ENCODE measurements at places on chromosomes 7 and 10.

DNA sequence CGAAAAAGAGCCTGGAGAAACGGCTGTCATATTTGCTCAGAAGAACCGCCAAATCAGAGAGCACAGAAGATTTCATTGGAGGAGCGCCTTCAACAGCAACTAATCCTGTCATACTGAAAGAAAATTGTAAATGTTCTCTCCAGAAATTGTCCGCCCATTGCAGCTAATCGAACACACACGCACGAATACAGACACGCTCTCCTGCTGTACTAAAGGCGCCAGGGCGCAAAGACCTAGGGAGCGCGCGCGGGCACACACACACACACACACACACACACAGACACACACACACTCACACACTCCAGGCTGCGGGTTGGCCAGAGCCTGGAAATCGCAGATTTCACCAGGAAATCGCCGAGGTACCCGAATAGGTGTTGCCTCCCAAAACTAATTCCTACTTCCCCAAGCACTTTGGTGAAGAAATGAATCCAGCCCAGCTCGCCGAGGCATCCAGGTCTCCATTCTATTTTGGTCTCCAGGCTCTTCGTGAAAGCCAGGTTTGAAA, at the start of gene CHRM2:
TSS of gene CHRM2 (plus strand) at position 157 of the 505 bp plus-strand sequence. CDS start 146,214 bp downstream, outside the sequence.
- DNase-seq = peak; percentile 17

DNA sequence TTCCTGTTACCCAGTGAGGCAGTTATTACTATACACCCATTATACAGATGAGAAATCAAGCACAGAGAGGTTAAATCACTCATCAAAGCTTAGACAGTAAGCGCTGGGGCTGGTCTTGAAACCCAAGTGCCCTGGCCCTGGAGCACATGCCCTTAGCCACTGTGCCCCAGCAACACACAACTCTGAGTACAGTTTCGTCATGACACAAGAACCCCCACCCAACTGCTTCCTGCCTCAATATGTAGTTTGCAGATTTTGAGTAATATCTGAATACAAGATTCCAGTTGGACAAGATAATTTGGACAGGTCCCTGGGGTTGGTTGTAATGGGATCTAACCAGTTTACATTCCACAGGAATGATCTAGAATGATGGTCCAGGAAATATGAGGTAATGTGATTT, 62.8 kb downstream of the SH3PXD2A start:
- DNase-seq = no peak

DNA sequence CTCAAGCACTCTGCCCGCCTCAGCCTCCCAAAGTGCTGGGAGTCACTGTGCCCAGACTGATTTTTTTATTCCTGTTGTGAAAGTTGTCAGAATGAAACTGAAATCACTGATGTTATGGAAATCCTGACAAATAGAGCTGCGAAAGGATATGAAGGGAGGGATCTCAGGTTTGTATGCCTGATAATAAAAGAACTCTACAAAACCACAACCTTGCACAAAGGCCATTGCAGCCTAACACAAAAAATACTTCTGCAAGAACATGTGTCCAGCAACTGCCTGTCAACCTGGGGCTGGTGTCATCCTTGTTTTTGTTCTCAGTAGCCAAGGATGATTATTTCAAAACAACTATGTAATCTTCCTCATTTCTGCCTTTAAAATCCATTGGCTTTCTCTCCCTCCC, 126.1 kb downstream of the NEBL start:
- DNase-seq = no peak

GRCh38 chr7:116089293-116089692, 58.7 kb upstream of the TFEC start:
- DNase-seq = no peak

- no peak for DNase-seq
These were observed 8.7 kb downstream of the SMC3 start for GRCh38 chr10:110576220-110576619.

DNA sequence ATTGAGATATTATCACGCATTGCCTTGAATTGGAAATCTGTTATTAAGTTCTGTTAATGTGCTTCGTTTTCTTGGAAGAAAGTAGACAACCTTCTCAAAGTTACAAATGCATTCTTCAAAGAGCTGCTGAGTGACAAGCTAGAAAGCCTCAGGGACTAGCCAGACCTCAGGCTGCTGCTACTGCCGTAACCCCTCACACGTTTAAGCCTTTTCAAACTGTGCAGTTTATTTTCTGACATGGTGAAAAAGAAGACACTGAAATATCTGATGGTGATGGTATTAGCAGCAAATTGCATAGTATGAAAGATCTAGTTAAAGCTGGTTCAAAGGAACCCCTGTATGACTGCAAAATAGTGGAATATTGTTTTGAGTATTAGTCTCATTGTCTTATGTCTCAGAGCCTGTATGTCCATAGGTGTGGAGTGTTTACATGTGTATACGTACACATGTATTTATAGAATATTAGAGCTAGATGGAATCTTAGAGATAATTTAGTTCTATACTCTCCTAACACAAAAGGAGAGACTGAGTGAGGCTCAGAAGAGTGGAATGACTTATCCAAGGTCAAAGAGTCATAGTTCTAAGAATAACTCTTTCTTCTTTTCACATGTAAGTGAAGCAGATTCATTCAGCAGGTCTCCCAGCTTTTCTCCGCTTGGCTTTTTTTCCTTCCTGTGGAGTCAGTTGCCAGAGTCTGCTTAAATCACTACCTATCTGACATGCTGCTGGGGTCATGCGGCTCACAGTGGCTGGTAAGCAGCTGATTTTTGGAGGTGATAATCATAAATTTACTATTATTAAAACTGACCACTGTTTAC, 431.9 kb downstream of the PLXDC2 start:
- DNase-seq = no peak

GRCh38 chr10:78473006-78473405, 439.3 kb downstream of the RPS24 start:
- DNase-seq = no peak

DNA sequence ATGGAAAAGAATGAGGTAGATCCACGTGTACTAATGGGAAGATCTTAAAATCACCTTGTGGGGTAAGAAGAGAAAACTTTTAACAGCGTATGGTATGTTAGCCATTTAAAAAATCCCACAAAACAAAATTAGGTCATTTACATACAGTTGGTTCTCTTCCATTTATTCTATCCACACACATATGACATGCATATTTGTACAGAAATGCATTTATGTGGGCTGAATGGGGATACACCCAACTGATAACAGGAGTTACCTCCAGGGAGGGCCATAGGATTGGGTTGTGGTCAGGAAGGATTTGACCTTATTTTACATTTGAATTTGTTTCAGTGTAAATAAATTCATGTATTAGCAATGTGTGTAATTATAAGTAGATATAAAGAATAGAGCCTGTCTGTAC, 71.5 kb downstream of the MCMBP start:
- no peak for DNase-seq

DNA sequence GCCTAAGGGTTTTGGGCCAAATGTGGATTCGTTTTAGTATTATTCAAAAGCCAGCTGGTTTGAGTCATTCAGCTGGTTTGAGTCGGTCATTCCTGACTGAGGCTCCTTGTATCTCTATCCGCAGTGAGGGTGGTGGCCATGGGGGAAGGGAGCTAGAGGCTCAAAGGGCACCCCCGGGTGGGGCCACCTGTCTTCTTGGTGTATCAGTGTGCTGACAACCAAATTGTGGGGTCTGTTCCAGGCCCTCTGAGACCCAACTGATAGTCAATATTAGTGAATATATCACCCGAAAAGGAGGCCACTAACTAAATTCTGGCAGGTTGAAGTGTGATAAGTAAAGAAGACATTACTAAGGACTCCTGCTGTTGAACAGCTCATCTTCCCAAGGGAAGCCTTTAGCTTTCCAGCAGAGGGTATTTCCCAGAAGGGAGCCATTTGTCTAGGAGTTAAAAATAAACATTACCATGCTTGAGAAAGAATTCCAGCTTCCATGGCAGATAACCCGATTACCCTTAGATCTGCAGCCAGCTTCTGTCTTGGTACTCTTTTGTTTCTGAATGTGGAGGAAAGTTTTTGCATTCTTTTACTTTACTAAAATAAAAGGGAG, 29.9 kb upstream of the DDX50 start:
- no peak for DNase-seq

- DNase-seq = no peak
These were observed 852.3 kb upstream of the CELF2 start for GRCh38 chr10:10165415-10165814.

- DNase-seq = no peak
These were observed 70.2 kb upstream of the PDSS1 start for GRCh38 chr10:26627324-26627723.

DNA sequence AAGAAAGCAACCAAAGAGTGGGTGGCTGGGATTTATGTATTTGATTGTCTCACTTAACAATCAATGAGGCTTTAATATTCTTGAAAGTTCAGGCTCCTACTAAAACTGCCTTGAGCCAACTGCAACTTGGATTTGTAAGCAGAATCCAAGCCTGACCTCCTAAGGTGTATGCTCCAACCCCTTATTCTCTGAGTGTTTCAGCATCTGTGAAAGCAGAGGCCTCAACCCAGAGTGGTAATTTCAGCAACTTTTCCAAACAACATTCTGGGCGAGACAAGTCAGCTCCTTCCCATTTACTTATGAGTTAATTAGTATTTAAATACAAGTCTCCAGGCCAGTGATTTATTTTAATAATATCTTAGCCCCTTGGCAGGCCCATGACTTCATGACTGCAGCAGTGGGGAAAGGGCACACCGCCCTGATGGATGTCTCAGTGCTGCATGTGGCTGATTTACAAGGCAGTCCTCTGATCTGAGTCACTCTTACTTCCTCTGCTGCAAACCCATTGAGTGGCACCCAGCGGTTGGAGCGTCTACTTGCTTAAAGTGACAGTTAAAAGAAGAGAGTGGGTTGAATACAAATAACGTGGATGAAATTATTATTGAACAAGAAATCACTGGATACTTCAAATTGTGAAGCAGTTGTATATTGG, 209.1 kb downstream of the TRIL start:
- DNase-seq = peak; percentile 43

DNA sequence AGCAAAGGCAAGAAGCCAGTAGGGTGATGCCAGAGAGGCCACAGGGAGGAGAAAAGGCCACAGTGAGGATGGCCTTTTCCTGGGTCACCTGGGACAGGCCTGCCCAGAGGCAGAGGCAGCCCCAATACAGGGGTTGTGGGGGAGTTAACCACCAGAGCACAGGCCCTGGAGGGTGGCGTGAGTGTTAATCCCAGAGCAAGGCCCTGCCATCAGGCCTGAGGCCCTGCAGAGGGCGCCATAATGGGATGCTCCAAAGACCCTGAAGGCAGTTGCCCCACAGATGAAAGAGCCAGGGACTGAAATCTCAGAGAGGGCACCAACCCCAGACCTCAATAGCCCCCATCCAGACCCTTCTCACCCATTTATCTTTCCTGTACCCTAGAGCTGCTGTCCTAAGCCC, 23.9 kb downstream of the SLC13A4 start:
- DNase-seq = no peak

- no peak for DNase-seq
These were observed 355.2 kb upstream of the LRGUK start for GRCh38 chr7:133771788-133772419.

DNA sequence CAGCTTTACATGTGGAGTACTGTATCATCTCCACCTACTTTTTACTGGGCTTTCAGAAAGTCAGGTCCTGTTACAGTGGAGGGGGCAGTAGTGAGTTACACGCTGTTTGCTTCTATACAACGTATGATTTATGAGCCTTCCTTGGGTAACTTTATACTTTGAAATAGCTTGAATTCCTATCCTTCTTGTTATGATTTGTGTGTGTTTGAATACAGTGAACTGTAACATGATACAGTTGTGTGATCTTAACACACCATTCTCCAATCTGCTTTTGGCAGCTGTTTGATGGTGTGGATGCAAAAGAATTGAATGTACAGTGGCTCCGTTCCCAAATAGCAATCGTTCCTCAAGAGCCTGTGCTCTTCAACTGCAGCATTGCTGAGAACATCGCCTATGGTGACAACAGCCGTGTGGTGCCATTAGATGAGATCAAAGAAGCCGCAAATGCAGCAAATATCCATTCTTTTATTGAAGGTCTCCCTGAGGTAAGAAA, 41.7 kb downstream of the SP8 start:
- DNase-seq = no peak

DNA sequence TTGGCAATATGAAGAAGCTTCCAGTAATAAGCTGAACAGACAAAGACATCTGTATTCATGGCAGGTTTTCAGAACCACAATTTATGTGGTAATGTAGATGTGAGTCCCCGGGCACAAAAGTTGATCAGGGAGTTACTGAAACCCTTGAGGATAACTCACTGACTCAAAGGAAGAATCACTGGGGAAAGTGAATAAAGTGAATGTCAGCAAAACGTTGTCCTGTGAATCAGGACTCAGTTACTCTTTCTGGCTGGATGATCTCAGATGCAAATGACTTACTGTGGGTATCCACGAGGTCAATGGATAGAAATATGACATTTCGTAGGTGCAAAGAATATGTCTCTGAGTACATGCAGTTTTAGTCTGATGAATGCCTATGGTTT, 172.8 kb upstream of the CTBP2 start:
- DNase-seq = no peak

GRCh38 chr10:17181110-17181509, 20.4 kb downstream of the TRDMT1 start:
- no peak for DNase-seq

DNA sequence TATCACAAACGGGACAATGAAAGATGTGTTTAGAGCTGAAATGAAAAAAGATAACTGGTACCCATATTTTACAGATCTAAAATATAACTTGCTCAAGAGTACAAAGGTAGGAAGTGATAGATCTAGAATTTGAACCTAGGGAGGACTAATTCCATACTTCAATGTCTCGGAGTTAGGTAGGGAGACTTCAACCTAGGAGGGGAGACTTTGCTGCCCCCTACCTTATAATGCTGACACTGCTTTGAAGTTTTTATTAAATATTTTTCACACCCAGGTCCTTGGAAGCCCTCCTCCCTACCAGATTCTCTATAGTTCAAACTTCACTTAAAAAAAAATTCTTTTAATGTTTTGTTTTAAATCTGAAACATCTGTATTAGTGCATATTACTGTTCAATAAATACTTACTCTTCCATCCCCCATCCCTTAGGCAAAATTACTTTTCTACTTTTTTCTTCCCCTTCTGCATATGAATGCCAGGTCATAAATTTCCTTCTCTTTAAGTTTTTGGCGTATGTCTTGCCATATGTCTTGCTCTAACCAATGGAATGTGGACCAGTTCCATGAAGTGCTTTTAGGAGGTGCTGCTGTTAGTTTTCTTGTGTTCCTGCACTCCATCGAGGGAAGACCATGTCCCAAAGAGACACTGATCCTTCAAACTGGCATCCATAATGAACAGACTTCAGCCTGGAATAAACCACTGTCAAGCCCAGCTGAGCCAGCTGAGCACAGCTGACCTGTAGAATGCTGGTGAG, 57.8 kb downstream of the MICU1 start:
- DNase-seq = peak; percentile 5

- DNase-seq = no peak
These were observed 7.4 kb upstream of the TSPAN33 start for GRCh38 chr7:129136887-129137642.

GRCh38 chr10:89921403-89921802, 220.0 kb downstream of the KIF20B start:
- DNase-seq = no peak

GRCh38 chr7:120941856-120942255, 8.7 kb upstream of the ING3 start:
- DNase-seq = no peak

DNA sequence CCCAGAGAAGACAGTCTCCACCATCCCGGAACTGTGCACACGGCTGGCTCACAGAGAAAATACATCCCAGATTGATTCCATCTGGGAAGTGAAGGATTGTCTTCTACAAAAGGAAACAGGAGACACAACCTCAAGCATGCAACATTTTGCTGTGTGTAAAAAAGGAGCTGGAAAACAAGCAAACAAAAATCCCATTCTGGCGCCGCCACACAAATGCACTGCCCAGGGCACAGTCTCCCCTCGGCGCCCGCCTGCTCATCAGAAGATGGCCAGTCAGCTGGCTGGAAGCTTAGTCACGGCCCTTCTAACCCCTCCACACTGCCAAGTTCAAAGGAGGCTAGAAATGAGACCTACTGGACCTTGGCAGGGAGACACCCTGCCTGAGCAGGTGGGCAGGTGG, 14.1 kb upstream of the CYTH3 start:
- no peak for DNase-seq
